ENCODE measurements at places on chromosomes 7 and 10. TPM values are rescaled to one million over a fixed set of nuclear protein-coding genes. Genes with fewer than 3 reads are reported as not detected.

DNA sequence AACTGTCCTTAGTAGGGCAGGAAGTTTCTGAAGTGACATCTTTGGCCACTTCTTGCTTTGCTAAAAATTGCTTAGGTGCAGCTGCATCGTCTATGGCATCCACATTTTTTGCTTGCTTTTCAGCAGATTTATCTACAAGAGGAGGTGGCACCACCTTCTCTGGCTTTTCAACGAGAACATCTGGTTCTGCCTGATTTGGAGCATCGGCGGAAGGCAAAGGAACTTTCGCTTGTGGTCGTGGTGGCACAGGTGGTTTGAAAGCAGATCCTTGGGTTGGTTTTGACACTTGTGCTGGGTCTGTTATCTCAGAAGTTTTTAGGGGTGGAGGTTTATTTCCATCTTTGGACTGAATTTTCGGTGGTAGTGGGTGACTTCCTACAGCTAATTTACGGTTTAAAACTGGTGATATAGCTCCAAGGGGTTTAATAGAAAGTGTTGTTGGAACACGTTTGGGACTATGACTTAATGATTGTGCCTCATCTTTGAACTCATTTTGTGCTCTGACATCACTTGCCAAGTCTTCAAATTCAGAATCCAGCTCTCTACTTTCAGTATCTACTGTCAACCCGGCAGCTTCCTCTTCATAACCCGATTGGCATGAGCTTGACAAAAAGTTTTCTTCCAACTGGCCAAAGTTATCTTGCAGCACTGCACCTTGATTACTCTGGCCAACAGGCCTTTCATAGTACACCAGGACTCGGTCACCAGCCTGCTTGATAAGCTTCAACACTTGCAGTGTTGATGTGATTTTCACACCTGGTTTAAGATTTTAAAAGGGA is 44.0 kb downstream of the SLC18A2 start:
- no peaks in the 10 kb centered on the region for H3K27me3 ChIP-seq
- no peak for DNase-seq
- peaks cover 18% of the 10 kb centered on the region for H3K36me3 ChIP-seq

The FAM24B gene
- not detected for total RNA-seq

DNA sequence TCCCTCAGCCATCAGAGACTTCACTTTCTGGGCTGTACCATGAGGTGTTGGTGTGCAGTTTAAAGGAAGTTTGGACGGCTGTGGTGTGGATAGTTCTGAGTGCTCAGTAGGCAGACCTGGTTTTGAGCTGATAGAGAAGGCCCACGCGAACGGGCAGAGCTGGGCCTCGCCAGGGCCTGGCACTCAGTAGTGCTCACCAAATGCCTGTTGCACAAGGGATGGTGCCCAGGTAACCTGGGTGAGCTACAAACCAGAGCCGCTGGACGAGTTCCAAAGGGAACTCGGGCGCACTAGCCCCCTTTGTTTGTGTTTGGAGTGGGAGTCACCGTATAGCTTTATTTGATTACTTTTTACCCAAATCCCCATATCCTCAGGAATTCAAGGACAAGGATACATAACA is 95.5 kb downstream of the LHPP start:
- no peaks in the 10 kb centered on the region for H3K27me3 ChIP-seq
- peaks cover 8% of the 10 kb centered on the region for H3K4me1 ChIP-seq
- H3K27ac ChIP-seq: no peak overlapping the region
- no peaks in the 10 kb centered on the region for H3K36me3 ChIP-seq
- no peak overlapping the region for H3K4me3 ChIP-seq

DNA sequence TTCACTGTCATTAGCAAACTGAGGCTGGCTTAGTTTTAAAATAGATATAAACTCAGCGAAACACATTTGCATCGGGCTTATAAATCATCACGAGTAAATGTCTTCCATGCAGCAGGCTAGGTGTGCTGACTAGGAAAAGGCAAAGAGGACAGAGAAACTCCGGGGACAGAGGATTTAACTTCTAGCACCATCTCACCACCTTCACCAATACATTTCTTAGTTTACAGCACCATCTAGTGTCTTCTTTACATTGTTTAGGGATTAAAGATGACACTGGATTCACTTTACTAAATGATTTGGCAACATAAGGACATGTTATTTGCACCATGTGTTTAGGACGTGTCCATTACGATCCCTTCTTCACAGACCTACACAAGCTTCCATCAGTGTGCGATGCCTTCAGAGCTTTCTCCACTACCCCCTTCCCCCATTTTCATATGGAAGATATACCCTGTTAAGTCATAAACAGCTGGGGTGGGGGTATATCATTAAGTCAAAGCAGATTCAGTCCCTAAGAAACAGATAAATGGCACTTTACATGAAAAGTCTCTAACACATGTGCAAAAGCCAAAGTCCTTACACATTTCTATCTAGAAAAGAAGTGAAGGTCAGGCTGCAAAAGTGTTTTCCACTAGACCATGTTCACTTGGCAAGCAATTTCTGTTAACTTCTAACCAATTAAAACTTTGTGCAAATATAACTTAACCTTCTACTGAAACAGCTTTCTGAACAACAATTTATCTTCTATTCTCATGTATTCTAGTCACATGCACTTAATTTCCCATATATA is 103.3 kb downstream of the GRB10 start:
- H3K27ac ChIP-seq: no peak overlapping the region
- H3K27me3 ChIP-seq: no peaks in the 10 kb centered on the region
- peaks cover 55% of the 10 kb centered on the region for H3K4me1 ChIP-seq
- H3K36me3 ChIP-seq: peaks cover 4% of the 10 kb centered on the region

- H3K36me3 ChIP-seq: no peaks in the 10 kb centered on the region
- no peaks in the 10 kb centered on the region for H3K4me1 ChIP-seq
- H3K27ac ChIP-seq: no peak overlapping the region
- H3K4me3 ChIP-seq: no peak overlapping the region
Measured at GRCh38 chr7:32275216-32276009, 205.2 kb upstream of the PDE1C start.

GRCh38 chr10:787933-788651 is 98.6 kb upstream of the DIP2C start:
- H3K4me3 ChIP-seq: peak overlapping the region; percentile 47
- no peaks in the 10 kb centered on the region for H3K36me3 ChIP-seq
- no peak overlapping the region for H3K27ac ChIP-seq
- peaks cover 6% of the 10 kb centered on the region for H3K4me1 ChIP-seq
- no peak for DNase-seq
- peaks cover 4% of the 10 kb centered on the region for H3K27me3 ChIP-seq

The FBXL15 gene
- total RNA-seq: 24.8 TPM

The TIAL1 gene
- 176 TPM for total RNA-seq

DNA sequence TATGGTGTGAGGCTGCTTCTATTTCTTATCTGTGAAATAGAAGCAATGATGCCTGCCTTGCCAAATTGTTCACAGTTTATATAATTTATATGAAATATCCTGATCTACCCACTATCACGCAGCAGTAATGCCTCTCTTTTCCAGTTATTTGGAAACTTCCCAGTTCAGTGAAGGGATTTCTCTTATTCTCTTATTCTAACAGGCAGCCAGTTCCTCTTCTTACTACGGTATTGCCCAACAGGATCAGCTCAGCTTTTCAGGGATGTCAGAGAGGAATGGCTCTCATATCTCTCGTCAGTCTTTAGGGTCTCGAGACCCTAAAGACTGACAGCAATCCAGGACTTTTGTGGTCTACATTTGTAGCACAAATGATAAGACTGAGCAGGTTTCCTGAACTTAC is 215.6 kb downstream of the CREB5 start:
- H3K27me3 ChIP-seq: no peaks in the 10 kb centered on the region
- no peaks in the 10 kb centered on the region for H3K4me1 ChIP-seq
- DNase-seq: no peak
- H3K4me3 ChIP-seq: no peak overlapping the region
- no peak overlapping the region for H3K27ac ChIP-seq
- H3K36me3 ChIP-seq: no peaks in the 10 kb centered on the region

DNA sequence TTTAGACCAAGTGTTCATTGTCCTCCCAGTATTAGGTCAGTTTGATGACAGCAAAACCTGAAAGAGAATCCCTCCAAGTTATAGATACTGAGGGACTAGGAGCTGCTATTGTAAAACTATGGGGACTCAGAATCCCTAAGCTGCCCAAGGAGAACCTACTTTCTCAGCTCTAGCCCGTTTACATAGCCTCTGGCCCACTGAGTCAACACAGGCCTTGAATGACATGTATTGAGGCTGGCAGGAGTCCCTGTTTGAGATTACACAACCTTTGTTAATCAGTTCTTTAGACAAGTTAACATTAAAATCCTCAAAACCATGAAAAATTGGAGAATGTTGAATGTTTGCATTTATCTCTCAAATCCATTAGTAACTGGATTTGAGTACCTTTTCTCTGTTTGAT is 1079.0 kb downstream of the KCNMA1 start:
- H3K4me3 ChIP-seq: no peak overlapping the region
- no peak for DNase-seq
- H3K27me3 ChIP-seq: no peaks in the 10 kb centered on the region
- no peaks in the 10 kb centered on the region for H3K36me3 ChIP-seq

- H3K4me1 ChIP-seq: no peaks in the 10 kb centered on the region
- peaks cover 7% of the 10 kb centered on the region for H3K27me3 ChIP-seq
- DNase-seq: peak; percentile 17
- no peak overlapping the region for H3K4me3 ChIP-seq
- no peaks in the 10 kb centered on the region for H3K36me3 ChIP-seq
Measured at GRCh38 chr7:38660427-38661099, 29.4 kb upstream of the AMPH start.

- no peaks in the 10 kb centered on the region for H3K27me3 ChIP-seq
- no peak overlapping the region for H3K4me3 ChIP-seq
- H3K4me1 ChIP-seq: no peaks in the 10 kb centered on the region
- no peaks in the 10 kb centered on the region for H3K36me3 ChIP-seq
Measured at GRCh38 chr7:106767078-106767477, 98.0 kb upstream of the PIK3CG start.

DNA sequence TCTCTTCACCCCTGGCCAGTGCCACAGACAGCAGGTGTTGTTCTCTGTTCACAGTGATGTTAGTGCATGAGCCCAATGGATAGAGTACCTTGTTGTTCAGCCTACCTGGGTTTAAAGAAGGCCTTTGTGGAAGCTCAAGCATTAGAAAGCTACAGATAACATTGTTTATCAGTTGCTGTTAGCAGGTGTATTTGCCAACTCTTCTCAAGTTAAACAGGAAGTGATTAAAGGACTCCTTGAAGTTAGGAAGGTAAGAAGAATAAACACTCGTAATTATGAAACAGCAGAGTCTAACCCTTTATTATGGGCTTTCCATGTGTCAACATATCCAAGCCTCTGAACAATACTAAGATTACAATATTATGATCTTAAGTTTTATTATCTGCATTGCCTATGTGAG is 25.9 kb downstream of the RGR start:
- H3K4me3 ChIP-seq: no peak overlapping the region
- no peak overlapping the region for H3K27ac ChIP-seq
- H3K4me1 ChIP-seq: no peaks in the 10 kb centered on the region

The COL13A1 gene
- 9.5 TPM for total RNA-seq

DNA sequence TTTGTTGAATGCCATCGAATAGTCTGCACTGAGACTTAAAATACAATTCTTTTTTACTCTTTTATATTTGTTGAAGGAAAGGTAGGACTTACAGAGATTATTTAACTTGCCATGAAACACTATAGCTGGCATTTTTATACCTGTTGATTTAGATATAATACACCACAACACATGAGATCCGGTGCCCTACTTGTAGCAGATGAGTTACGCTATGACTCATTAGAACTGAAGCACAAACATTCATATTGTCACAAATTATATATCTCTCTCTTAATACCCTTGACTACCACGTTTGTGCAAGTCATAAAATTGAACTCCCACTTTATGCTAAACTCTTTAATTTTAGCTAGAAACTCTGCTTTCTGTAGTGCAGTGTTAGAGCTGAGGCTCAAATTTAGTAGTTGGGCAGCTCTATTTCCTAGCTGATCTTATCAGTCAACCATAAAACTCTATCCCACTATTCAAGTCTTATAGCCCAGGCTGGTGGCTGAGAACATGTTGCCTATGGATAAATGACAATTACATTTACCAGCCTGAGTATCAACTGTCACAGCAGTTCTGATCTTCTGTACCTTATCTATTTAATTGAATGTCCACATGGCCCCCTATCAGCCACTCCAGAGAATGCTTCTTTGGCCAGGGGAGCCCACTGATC is 137.4 kb upstream of the SEMA3D start:
- no peak overlapping the region for H3K4me3 ChIP-seq
- no peaks in the 10 kb centered on the region for H3K36me3 ChIP-seq
- no peak overlapping the region for H3K27ac ChIP-seq
- no peak for DNase-seq

The CTAGE6 gene
- not detected for total RNA-seq

The PYROXD2 gene
- total RNA-seq: 5.0 TPM

DNA sequence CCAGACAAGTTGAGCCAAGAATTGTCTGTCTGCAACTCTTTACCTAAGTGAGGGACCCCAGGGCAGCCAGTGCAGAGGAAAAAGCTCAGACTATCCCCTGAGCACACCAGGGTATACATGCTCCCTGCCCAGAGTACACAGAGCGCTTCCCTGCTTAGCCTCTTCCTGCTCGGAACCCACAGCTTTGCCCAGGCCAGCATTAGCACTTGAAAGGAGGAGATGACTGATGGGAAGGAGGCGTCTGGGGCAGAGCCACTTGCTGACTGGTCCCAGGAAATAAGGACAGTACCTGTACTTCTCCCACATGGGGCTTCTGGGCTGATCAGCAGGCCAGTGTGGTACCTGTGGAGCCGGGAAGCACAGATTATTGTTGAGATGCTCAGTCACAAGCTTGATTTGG is 48.4 kb upstream of the TRIM8 start:
- H3K4me3 ChIP-seq: no peak overlapping the region
- H3K27ac ChIP-seq: peak overlapping the region; percentile 75
- no peak for DNase-seq
- H3K4me1 ChIP-seq: peaks cover 39% of the 10 kb centered on the region
- H3K27me3 ChIP-seq: no peaks in the 10 kb centered on the region
- peaks cover 2% of the 10 kb centered on the region for H3K36me3 ChIP-seq

The AKR1B1 gene
- total RNA-seq: 202 TPM

The HMX3 gene
- not detected for total RNA-seq

GRCh38 chr10:67662415-67662814 is 33.6 kb downstream of the CTNNA3 start:
- peaks cover 32% of the 10 kb centered on the region for H3K4me1 ChIP-seq
- H3K27ac ChIP-seq: no peak overlapping the region
- no peak for DNase-seq
- H3K27me3 ChIP-seq: no peaks in the 10 kb centered on the region
- no peaks in the 10 kb centered on the region for H3K36me3 ChIP-seq
- no peak overlapping the region for H3K4me3 ChIP-seq

The GRM8 gene
- total RNA-seq: 2.7 TPM

DNA sequence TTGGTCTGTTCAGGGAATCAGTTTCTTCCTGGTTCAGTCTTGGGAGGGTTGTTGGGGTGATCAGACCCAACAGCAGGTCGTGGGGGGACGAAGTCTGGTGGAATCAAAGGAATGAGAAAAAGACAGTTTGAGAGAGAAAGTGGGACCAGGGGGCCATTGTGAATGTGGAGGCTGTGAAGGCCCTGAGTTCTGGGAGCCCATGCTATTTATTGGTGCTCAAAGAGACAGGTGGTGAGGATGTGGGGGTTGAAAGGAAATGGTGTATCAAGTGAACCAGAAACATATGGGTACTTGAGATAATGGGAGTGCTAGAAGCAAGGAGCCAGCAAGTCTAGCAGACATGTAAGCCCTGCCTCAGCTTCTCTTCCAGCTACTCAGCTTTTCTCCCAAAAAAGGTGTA is 84.1 kb downstream of the CCSER2 start:
- H3K36me3 ChIP-seq: peaks cover 68% of the 10 kb centered on the region
- no peak overlapping the region for H3K4me3 ChIP-seq
- DNase-seq: no peak
- no peaks in the 10 kb centered on the region for H3K27me3 ChIP-seq
- no peak overlapping the region for H3K27ac ChIP-seq
- H3K4me1 ChIP-seq: no peaks in the 10 kb centered on the region

GRCh38 chr7:86814661-86815379 is 171.1 kb downstream of the GRM3 start:
- H3K27ac ChIP-seq: no peak overlapping the region
- no peaks in the 10 kb centered on the region for H3K27me3 ChIP-seq
- H3K4me1 ChIP-seq: peaks cover 4% of the 10 kb centered on the region
- H3K4me3 ChIP-seq: no peak overlapping the region
- H3K36me3 ChIP-seq: no peaks in the 10 kb centered on the region
